ENCODE measurements at places on chromosomes 6 and 20.

DNA sequence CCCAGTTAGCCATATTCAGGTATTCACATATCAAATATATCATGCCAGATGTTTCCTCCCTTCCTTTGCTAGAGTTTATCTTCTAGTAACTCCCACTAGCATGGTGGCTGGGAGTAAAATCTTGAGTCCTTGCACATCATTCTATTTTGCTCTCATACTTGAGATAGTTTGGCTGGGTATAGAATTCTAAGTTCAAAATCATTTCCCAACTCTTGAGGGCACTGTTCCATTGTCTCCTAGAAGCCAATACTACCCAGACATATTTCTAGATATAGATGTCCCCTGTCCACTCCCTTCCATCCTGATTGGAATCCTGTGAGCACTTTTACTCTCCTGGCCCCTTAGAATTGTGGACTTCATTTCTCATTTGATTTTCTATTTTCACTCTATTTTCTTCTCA is 104.7 kb downstream of the ZFP64 start:
- DNase-seq: no peak

GRCh38 chr6:134539865-134540323 is 222.0 kb upstream of the SGK1 start:
- DNase-seq: no peak

GRCh38 chr6:76876922-76877553 is 586.3 kb downstream of the HTR1B start:
- no peak for DNase-seq

DNA sequence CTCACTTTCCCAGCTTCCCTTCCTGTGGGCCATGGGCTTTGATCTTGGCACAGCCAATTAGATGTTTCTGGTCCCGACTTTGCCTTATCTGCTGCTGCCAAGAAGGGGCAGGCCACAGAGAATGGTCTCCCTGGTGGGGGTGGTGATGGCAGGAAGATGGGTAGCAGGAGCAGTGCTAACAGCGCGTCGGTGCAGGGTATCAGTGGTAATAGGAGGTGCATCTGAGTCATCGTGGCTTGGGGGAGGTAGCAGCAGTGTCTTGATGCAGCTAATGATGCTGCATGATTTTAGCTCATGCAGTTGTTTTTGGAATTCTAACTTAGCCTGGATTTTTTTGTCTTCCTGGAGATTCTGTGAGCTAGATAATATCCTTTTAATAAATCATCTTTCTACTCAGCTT is 18.9 kb upstream of the MAS1 start:
- DNase-seq: no peak

GRCh38 chr6:14401246-14401645 is 283.7 kb downstream of the CD83 start:
- no peak for DNase-seq

DNA sequence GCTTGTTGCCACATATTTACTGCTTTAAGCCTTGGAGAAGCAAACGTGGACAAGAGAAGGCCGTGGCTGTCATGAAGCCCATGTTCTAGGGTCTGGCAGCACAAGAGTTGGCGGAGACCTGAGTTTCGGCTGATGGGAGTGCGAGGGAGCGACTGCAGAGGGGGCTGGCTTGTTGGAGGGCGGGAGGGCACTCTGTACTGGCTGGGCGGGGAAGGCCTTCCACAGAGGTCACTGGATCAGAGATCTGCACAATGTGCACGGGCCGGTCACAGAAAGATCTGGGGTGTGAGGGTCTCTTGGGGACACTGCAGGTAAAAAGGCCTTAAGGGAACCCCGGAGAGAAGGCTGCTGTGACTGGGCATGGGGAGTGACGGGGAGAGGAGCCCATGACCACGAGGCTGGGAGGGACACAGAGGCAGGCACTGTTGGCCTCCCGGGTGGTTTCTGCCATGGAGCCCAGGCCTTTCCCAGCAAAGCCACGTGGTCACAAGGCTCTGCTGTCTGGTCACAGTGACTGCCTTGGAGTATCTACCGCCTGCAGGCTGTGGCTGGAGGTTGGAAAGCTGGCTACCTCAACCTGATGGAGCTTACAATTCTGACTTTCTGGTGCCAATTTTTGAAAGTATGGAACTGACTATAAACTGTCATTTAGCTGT is 23.8 kb downstream of the FOXC1 start:
- DNase-seq: no peak

- DNase-seq: no peak
These were observed 196.9 kb downstream of the PRL start for GRCh38 chr6:22099923-22100322.

DNA sequence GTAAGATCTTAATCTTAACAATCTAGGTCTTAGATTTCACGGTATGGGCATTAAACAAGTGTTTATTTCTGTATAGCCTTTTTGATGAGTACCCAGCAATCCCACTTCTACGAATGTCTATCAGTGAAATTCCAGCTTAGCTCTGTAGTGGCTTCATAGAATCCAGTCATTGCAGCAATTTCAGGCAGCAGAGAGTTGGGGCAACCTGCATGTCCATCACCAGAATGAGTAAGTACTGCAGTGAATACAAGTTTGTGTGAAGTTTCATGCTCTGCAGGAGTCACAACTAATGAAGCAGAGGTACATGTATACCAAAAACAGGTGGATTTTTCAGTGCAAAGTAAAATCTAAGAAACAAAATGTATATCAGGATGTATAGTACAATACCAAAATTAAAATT is 151.7 kb downstream of the OR2B2 start:
- no peak for DNase-seq

DNA sequence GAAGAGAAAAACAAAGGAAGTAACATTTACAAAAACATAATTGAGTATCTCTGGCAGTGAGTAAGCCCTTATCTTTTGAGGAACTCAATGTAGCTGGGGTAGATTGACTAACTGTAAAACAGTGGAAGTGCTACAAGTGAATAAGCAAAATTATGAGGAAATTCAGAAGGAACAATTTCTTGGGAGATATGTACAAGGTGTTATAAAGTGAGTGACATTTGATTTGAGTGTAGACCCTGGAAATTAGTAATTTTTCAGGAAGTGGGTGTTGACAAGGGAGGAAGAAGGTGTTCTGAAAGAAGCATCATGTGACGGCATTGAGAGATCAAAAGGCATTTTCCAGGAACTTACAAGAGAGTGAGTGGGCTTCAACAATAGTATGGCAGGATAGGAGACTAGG is 22.2 kb downstream of the XRN2 start:
- DNase-seq: no peak

DNA sequence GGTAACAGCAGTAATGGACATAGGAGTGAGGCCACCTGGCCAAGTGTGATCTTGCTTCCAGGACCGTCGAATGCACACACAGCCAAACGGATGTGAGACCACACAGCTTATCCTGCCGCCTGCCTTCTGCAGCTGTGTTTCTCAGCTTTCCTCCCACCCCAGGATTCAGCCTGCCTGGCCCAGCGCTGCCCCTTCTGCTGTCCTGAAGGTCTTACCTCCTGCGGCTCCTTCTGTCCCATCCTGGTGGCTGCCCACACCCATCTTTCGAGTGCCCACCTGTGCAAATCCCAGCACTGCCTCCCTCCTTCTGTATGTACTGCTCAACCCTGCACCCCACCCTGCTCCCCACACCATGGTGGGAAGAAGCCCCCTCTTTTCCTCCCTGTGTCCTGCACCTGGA is 49.4 kb upstream of the DACT2 start:
- DNase-seq: peak; percentile 35

- DNase-seq: peak; percentile 12
These were observed 22.1 kb downstream of the SNHG17 start for GRCh38 chr20:38412877-38413577.

DNA sequence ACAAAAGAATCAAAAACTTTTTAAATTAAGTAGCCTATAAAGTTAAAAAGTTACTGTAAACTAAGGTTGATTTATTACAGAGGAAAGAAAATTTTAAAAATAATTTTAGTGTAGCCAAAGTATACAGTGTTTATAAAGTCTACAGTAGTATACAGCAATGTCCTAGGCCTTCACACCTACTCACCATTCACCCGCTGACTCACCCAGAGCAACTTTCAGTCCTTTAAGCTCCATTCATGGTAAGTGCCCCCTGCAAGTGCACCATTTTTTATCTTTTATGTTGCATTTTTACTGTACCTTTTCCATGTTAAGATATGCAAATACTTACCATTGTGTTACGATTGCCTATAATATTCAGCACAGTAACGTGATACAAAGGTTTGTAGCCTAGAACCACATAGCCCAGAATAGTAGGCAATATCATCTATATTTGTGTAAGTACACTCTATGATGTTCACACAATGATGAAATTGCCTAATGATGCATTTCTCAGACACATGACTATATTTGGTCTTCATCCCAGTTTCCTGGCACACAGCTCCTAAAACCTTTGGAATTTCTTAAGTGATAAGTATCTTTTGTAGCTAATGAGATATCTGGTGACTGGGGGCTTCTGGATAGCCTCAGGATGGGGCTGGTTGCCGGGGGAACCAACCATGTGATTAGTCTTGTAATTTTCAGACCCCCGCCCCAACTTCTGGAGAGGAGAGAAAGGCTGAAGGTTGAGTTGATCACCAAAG is 111.0 kb downstream of the MRPL14 start:
- DNase-seq: peak; percentile 27

DNA sequence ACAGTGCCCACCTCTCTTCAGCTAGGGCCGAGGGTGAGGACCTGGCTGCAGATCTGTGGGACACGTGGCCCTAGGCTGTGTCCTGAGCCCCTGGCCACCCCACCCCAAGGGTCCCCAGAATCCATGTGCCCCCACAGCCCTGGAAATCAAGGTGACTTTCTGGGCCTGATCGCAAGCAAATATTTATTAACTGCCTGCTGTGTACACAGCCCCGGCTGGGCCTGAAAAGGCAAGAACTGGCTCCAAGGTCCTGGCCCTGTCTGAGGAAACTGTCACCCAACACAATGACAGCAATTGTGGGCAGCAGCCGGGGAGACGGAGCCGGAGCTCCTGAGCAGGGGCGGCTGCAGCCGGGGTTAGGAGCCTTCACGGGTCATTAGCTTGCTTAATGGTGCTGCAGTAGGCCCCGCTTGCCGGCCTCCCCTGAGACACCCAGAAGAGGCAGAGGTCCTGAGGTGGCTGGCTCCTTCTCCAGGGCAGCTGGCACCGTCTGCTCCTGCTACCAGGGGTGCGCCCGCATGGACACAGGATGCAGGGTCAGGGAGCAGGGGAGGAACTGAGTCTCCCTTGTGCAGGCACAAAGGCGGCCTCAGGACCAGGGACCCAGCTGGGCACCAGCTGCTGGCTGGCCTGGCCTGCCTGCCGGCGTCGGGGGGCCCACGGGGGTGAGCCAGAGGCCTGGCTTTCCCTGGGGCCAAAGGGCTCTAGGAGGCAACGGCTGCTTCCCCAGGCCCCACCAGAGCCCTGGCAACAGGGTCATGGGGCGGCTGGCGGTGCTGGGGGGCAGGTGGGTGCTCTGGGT is 24.1 kb downstream of the NPEPL1 start:
- DNase-seq: no peak

GRCh38 chr6:37435373-37435772 is 2.4 kb downstream of the CMTR1 start:
- no peak for DNase-seq

DNA sequence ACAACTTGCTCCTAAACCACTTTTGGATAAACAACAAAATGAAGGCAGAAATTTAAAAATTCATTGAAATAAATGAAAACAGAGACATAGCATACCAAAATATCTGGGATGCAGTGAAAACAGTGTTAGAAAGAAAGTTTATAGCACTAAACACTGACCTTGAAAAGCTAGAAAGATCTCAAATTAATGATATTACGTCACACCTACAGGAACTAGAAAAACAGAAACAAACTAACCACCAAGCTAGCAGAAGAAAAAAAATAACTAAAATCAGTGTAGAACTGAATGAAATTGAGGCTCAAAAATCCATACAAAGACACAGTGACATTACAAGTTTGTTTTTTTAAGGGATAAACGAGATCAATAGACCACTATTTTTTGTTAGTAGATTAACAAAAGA is 5.2 kb downstream of the DEFB128 start:
- no peak for DNase-seq

GRCh38 chr20:49964964-49965780 is 17.6 kb upstream of the SNAI1 start:
- DNase-seq: no peak

DNA sequence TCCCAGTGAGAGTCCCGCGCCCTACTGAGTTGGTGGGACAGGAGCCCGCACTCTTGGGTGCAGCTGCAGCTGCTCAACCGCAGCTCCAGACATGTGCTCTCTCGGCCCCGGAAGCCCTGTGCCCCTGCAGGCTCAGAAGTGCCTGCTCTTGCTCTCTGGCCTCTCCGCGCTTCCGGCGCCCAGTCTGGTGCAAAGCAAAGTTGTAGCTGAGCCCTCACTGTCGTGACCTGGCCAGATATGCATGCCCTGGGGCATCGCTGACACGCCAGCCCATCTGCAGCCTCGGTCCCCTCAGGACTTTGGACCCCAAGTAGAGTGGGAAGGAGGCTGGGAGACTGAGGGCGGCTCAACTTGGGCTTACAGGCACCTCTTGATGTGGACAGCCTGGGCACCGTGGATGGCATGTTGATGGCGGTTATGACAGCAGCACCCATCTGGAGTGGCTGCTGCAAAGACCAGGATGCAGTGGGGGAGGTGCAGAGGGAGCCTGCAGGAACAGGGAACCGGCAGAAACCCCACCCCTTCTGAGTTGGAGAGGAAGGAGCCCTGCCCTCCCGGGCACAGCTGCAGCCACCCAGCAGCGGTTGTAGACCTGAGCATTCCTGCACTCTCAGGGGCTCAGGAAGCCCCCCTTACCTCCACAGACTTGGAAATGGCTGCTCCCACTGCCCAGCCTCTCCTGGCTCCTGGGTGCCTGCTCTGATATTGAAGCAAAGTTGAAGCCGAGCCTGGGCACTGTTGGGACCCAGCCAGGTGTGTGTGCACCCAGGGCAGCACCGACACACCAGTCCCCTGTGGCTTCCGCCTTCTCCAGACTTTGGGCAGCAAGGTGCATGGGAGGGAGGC is 462.6 kb downstream of the TBC1D32 start:
- DNase-seq: no peak

- DNase-seq: no peak
These were observed 155.3 kb upstream of the ZNF217 start for GRCh38 chr20:53748821-53749421.
